ENCODE measurements at places on chromosomes 13 and 19.

DNA sequence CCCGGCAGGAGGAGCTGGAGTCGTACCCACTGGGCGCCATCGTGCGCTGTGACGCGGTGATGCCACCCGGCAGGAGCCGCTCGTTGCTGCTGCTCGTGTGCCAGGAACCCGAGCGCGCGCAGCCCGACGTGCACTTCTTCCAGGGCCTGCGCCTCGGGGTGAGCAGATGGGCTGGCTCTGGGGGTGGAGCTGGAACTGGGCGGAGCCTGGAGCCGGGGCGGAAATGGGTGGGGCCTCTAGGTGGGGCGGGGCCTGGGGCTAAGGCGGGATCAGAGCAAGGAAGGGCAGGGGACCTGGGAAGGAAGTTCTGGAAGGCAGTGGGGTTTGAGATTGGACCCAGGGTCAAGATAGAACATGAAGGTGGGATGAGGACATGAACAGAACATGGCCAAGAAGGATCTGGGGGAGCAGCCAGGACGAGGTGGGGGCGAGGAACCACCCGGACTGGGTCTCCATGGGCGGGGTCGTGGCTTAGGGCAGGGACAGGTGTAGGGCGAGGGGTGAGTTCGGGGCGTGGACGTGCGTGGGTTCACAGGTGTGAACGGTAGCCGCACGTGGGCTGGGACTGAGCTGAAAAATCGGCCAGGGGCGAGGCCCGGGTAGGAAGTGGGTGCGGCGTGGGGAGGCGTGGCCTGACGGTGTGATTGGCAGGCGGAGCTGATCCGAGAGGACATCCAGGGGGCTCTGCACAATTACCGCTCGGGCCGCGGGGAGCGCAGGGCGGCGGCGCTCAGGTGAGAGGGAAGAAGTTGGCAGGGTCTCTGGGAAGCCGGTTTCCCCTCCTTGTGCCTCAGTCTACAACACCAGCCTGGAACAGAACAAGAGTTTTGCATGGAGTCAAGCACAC is 4.7 kb downstream of the EPS8L1 start:
- peak; percentile 33 for DNase-seq

DNA sequence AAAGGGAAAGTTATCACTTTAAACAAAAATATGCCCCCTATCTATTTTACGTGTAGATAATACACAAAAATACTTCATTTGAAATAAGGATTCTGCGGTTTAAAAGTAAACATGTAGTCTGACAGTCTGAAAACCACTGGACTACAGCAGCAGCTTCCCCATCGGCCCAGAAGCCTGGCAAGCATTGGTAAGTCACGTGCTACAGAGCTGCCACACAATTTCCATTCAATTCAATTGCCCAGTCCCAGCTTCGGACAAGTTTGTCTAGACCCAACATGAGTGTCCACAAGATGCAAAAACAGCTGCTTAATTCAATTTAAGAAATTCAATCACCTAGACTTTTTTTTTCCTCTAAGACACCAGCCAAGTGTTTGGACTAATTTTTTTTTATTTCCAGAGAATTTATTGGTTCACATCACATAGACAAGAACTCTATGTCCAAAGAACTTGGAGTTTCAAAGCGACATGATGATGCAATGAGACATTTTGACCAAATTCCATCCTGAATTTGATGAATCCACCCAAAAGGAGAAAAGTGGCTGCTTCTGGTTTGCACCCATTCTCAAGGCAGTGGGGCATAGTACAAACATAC is 458.9 kb downstream of the COG6 start:
- no peak for DNase-seq

GRCh38 chr19:1164684-1165531 is 9.2 kb downstream of the SBNO2 start:
- DNase-seq = no peak

DNA sequence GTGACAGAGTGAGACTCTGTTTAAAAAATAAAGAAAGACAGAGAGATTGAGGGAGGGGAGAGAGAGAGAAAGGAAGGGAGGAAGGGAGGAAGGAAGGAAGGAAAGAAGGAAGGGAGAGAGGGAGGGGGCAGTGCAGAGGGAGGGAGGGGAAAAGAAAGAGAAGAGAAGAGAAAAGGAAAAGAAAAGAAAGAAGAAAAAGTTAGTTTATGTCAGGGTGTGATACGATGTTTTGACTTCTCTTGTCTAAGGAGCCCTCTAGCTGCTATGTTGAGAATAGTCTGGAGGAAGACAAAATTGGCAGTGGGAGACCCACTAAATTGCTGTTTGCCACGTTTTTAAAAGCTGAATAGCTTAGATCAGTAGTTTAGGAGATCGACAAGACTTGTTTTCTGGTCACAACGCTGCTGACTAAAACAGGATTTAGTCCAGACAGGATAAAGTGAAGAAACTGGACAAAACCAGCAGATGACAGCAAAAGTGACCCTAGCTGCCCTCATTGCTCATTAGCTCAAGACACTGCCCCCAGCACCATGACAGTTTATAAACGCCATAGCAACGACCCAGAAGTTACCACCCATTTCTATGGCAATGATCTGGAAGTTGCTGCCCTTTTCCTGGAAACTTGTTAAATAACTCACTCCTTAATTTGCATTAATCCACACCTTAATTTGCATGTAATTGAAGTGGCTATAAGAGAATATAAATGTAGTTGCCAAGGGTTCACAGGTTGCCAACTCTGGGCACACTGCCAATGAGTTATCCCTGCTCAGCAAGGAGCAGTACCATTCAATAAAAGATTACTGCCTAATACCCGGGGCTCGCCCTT is 11.1 kb downstream of the TEX101 start:
- no peak for DNase-seq

- DNase-seq = no peak
Observed at GRCh38 chr13:64274481-64275217, 2859.0 kb upstream of the PCDH20 start.
